ENCODE measurements at places on chromosomes 5 and 9. TPM values are rescaled to one million over a fixed set of nuclear protein-coding genes. Genes with fewer than 3 reads are reported as not detected.

The GARIN3 gene
- total RNA-seq: not detected

The NTRK2 gene
- 5.7 TPM for total RNA-seq

The PTGS1 gene
- 25.4 TPM for total RNA-seq

The GNA14 gene
- 13.2 TPM for total RNA-seq

The FBP2 gene
- not detected for total RNA-seq

The SPAG8 gene
- 0.15 TPM for total RNA-seq

The GFPT2 gene
- total RNA-seq: 1.5 TPM

The GFI1B gene
- 0.89 TPM for total RNA-seq

The FOXD4L3 gene
- total RNA-seq: not detected

The ANKRD18B gene
- total RNA-seq: not detected

The SEMA4D gene
- total RNA-seq: 21.2 TPM

All from left colon (tissue), 2 donors.